CD4-positive, CD25-positive, alpha-beta regulatory T cell (primary cell): ENCODE measurements at places on chromosomes 6 and 20. TPM values are rescaled to one million over a fixed set of nuclear protein-coding genes. Genes with fewer than 3 reads are reported as not detected.

GRCh38 chr6:32852018-32852843 lies 1.3 kb downstream of the TAP1 start:
- DNase-seq, result peak; percentile 51
- H3K36me3 ChIP-seq, result peaks cover 46% of the 10 kb centered on the region
- H3K27me3 ChIP-seq, result no peaks in the 10 kb centered on the region

- peaks cover 10% of the 10 kb centered on the region for H3K4me1 ChIP-seq
- H3K27me3 ChIP-seq, result no peaks in the 10 kb centered on the region
- H3K27ac ChIP-seq, result no peak overlapping the region
- DNase-seq, result no peak
- no peak overlapping the region for H3K4me3 ChIP-seq
Observed at GRCh38 chr20:32251470-32251869, 26.0 kb upstream of the KIF3B start.

DNA sequence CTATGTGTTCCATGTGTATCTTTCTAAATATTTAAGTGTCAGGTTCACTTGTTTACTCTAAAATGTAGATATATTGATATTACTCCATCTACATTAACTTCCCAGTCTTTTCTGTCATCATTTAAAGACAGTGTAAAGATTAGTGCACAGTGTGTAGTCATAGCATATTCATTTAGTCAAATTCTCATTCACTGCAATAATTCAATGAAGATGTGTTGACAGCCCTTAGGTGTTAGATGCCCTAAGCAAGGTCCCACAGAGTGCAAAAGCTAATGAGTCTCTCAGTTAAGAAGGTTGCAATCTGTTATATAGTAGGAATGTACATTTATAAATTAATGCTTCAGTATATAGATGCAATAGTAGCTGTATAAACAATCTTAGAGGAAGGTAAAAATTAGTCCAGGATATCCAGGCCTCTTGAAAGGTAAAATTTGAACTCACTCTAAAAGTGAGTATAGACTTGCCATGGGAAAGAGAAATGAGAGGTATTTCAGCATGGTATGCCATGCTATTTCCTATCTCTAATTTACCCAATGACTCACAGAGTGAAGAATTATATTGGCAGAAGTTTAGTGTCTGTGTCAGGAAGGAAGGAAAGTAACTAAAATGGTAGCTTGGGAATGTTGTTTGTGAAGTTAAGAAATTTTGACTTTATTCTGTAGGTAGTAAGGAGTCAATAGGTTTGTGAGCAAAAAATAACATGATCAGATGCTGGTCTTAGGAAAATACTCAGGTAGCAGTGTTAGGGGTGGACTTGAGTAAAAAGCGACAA lies 969.9 kb upstream of the CITED2 start:
- H3K36me3 ChIP-seq, result no peaks in the 10 kb centered on the region
- H3K4me1 ChIP-seq, result no peaks in the 10 kb centered on the region
- H3K27ac ChIP-seq, result no peak overlapping the region
- no peak overlapping the region for H3K4me3 ChIP-seq
- DNase-seq, result no peak
- H3K27me3 ChIP-seq, result no peaks in the 10 kb centered on the region

- H3K4me3 ChIP-seq, result no peak overlapping the region
- no peak for DNase-seq
- no peak overlapping the region for H3K27ac ChIP-seq
Observed at GRCh38 chr6:56434606-56435005, 187.2 kb upstream of the COL21A1 start.

DNA sequence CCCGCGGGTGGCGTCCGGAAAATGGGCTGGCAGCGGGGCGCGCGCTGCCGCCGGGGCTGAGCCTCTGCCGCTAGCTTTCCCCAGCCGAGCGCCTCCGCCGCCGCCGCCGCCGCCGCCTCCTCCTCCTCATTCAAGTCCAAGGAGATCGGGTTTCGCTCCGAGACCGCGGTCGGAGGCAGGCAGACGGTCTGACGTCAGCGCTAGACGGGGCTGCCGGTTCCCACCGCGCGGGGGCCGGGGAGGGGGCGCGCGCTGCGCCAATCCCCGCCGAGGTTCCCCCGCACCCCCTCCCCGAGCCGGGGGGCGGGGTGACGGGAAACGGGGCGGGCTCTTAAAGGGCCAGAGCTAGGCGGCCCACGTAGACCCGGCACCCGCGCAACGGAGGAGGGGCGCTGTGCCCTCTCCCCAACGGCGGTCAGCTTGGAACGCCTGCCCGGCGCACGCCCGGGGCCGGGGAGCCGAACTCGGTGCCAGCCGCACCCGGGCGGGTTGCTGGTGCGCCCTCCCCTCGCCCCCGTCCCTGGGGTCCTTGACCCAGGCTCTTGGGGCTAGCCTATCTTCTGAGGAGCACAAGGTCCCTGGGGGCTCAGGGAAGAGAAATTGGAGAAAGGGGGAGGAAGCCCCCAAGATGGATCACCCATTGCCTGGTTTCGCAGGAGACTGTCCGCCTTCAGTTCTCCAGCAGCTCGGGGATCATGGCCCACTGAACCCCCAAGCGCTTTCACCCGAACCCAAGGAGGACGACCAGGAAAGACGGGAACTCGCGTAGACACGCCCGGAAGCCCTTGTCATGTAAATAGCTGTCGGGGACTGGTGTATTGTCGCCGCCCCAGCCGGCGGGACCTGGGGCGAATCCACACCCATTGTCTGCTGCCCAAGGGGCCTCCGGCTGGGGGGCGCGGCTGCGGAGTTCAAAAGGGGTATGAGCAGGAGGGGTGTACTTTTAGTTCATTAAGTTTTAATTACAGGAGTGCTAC lies at the start of gene PMEPA1:
TSS of gene PMEPA1 (minus strand) at position 193 of the 977 bp plus-strand sequence. CDS start 433 bp downstream, outside the sequence.
- peak; percentile 88 for DNase-seq

GRCh38 chr6:131398176-131398575 lies 174.8 kb upstream of the ARG1 start:
- H3K27me3 ChIP-seq, result no peaks in the 10 kb centered on the region
- no peaks in the 10 kb centered on the region for H3K4me1 ChIP-seq
- H3K27ac ChIP-seq, result no peak overlapping the region
- H3K36me3 ChIP-seq, result peaks cover 6% of the 10 kb centered on the region
- H3K4me3 ChIP-seq, result no peak overlapping the region

GRCh38 chr20:33120934-33121333 lies 41.5 kb downstream of the BPIFB4 start:
- H3K27ac ChIP-seq, result no peak overlapping the region
- no peaks in the 10 kb centered on the region for H3K4me1 ChIP-seq
- no peak for DNase-seq
- H3K4me3 ChIP-seq, result no peak overlapping the region
- no peaks in the 10 kb centered on the region for H3K27me3 ChIP-seq
- no peaks in the 10 kb centered on the region for H3K36me3 ChIP-seq

DNA sequence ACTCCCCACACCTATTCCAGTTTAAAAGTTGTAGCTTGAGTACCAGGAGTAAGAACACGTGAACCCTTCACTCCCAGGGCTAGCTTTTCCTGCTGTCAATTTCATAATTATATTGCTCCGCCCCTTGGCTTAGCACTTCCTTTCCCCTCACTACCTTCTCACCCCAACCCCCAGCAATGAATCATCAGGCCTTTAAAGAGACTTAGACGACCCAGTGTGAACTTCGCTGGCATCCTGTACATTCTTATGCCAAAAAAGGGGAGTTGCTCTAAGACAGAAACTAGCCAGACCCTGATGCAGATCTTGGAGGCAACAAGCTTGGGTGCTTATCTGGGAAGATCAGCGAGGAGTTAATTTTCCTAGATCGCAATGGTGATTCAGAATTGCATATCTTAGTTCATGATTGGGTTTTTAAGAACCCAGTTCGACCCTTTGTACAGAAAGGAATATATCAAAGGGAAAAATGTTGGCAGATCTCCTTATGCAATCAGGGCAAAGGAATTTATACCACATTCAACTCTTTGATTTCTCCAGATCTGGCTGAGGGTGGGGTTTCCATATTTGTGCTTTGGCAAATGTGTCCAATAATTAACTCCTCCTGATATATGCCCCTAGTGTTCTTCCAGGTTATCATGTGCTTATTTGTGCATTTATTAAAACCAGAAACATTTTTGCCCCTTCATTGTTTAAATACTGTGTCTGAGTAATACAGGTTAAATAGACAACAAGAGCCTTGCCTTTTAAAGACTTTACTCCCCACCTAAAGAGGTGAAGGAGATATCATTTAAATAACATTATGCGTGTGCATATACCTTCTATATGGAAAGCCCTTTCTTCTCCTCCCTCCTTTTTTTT lies 8.1 kb upstream of the ATXN1 start:
- no peaks in the 10 kb centered on the region for H3K27me3 ChIP-seq
- H3K36me3 ChIP-seq, result no peaks in the 10 kb centered on the region
- H3K4me3 ChIP-seq, result peak overlapping the region; percentile 52

DNA sequence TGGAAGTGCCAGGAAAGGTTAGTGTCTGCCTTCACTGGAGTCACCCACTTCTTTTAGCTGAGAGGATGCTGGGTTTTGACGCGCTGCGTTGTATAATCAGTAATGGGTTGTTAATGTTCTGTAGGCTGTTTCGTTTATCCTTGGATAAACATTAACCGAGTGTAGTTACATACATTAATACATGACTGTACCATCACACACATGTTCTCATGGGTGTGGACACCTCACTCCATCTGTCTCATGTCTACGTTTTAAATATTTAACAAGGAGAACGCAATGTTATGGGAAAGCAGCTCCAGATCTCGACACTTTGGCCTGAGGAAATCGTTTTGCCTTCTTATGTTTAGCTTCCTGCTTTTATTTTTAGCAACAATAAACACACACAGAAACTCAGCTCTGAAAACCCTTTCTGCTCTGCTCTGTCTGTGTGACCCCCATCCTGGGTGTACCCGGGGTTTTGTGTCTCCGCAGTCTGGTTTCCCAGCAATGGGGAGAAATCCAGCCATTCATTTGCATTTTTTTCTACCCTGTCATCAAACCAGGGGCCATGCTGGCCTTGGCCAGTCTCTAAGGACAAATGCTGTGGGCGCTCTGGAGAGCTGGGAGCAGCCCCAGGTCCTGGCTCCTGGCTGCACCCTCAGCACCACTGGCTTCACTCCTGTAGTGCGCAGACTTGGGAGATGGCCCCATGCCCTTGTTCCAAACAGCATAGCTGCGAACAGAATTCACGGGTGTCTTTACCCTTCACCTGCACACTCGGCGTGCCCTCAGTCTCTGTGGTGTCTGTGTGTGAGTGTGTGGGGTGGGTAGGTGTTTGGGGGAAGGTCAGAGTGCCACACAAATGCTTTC lies 110.8 kb downstream of the ERMARD start:
- DNase-seq, result no peak
- no peak overlapping the region for H3K27ac ChIP-seq
- no peak overlapping the region for H3K4me3 ChIP-seq
- H3K36me3 ChIP-seq, result no peaks in the 10 kb centered on the region
- peaks cover 5% of the 10 kb centered on the region for H3K4me1 ChIP-seq

- no peaks in the 10 kb centered on the region for H3K36me3 ChIP-seq
- H3K27ac ChIP-seq, result no peak overlapping the region
- DNase-seq, result no peak
- no peaks in the 10 kb centered on the region for H3K4me1 ChIP-seq
- H3K4me3 ChIP-seq, result no peak overlapping the region
Observed at GRCh38 chr20:19049514-19049913, 162.9 kb upstream of the SLC24A3 start.

DNA sequence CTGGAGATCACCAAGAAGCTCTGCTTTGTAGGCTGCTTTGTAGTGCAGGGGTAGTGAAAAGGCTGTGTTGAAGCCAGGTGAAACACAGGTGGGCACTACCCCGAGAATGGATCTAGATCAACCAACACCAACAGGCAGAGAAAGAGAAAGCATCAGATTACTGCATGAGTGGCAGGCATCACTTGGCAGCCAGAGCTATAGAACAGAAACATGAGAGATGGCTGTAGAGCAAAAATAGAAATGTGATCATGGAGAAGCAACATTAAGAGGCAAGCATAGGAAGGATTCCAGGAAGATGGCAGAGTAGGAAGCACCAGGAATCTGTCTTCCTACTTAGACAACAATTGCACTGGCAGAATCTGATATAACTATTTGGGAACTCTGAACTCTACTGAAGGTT lies 311.1 kb upstream of the TCF21 start:
- no peaks in the 10 kb centered on the region for H3K4me1 ChIP-seq
- no peak overlapping the region for H3K27ac ChIP-seq
- no peak overlapping the region for H3K4me3 ChIP-seq
- no peaks in the 10 kb centered on the region for H3K27me3 ChIP-seq

DNA sequence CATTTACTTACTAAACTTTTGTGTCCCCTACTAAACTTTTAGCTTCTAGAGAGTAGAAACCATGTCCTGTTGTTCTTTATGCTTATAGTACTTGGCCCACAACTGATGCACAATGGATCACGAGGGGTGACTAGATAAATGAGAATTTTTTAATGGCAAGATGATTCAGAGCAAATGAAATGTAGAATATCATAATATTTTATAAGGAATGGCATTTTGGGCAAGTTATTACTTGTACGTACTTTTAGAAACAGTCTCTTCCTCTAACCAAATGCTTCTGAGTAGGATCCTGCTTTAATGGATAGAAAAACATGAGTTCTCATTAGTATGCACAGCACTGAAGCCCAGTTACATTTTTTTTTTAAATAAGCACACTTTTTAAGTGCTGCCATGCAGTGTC lies 336.3 kb downstream of the NRN1 start:
- no peaks in the 10 kb centered on the region for H3K36me3 ChIP-seq
- no peaks in the 10 kb centered on the region for H3K27me3 ChIP-seq
- no peak for DNase-seq
- H3K4me1 ChIP-seq, result peaks cover 22% of the 10 kb centered on the region

Gene GPX5
- not detected for total RNA-seq

Gene TFAP2D
- total RNA-seq, result not detected
